ENCODE measurements at places on chromosomes 5 and 9.

GRCh38 chr9:4207123-4207875, 92.6 kb downstream of the GLIS3 start:
- DNase-seq = no peak

DNA sequence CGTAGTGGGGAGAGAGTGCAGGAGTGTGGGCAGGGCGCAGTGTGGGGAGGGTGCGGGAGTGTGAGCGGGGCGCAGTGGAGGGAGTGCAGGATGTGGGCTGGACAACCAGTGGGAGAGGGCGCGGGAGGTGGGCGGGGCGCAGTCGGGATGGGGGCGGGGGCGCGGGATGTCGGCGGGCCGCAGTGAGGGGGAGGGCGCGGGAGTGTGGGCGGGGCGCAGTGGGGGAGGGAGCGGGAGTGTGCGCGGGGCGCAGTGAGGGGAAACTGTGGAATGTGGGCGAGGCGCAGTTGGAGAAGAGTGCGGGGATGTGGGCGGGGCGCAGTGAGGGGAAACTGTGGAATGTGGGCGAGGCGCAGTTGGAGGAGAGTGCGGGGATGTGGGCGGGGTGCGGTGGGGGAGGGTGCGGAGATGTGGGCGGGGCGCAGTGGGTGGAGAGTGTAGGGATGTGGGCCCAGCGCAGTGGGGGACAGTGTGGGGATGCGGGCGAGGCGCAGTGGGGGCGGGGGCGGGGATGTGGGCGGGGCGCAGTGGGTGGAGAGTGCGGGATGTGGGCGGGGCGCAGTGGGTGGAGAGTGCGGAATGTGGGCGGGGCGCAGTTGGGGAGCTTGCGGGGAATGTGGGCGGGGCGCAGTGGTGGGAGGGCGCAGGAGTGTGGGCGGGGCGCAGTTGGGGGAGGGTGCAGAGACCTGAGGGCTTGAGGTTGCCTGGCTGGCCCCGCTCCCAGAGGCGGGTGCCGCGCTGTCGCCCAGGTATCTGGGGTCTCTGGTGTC, at the start of gene NXNL2:
Gene NXNL2 (plus strand): TSS at position 723 of the 770 bp plus-strand sequence. CDS start 257 bp downstream, outside the sequence.
- peak; percentile 27 for DNase-seq

GRCh38 chr5:78280261-78280660, 14.2 kb downstream of the AP3B1 start:
- no peak for DNase-seq

DNA sequence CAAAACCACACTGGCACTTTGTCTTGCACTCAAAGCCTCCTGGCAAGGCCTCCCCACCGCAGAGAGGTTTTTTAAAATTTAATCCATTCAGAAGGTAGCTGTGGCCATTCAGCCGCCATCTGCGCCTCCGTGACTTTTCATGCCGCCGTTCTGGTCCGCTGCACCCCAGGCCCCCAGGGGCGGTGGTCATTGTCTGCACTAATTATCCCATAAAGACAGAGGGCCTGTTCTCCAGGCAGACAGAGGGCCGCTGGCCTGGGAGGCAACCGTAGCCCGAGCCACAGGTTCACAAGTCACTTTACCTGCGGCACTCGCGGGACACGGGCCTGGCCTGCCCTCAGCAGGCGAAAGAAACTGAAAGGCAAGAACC, 49.4 kb downstream of the EXD3 start:
- no peak for DNase-seq

- no peak for DNase-seq
These were observed 57.7 kb downstream of the SMARCA2 start for GRCh38 chr9:2072752-2073405.

DNA sequence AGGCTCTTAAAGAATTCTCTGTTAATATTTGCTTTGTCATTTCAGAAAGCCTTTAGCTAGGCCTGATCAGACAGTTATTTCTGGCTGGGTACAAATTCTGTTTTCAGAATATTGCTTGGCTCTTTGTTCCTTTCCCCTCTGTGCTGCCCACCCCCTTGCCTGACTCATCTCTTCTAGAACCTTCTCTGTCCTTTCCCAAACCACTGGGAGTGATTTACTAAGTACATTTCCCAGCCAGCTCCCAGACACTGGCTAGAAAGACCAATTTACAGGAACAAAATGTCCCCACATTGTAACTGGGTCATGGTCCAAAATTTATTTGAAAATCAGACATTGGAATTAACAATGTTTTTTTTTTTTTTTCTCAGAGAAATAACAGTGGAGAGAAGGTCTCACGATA, 133.1 kb upstream of the MAP1B start:
- DNase-seq = no peak

DNA sequence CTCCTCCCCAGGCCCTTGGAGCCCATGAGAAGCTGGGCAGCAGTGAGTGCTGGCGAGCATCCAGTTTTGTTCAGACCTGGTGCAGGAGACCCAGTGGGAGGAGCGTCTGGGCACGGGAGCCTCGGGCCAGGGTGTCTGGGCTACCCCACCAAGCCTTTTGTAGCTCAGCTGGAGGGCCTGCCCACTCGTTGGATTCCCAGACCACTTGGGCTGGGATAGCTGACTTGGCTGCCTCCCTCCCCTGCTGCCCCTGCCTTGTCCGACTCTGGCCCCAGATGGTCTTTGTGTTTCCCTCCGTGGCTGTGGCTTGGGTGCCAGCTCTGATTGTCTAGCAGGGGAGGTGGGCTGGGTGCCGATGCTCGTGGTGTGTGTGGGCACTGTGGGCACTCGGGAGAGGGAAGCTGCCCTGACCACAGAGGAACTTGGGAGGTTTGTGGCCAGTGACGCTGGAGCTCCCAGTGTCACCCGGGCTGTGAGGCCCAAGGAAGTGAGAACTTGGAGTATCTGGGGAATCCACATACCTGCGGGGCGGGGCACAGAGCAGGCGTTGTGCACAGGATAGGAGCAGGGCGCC, 47.3 kb downstream of the WNK2 start:
- no peak for DNase-seq
